ENCODE measurements at places on chromosomes 6 and 20.

DNA sequence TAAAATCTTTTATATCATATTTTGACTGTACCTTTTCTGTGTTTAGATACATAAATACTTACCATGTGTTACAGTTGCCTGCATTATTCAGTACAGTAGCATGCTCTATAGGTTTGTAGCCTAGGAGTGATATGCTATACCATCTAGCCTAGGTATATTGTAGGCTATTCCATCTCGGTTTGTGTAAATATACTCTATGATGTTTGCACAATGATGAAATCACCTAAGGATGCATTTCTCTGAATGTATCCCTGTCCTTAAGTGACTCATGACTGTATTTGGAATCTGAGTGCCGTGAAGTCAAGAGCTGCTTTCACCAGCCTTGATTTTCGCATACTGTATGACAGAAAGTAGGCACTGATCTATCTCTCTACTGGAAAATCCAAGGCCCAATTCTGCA, 129.9 kb downstream of the UTRN start:
- no peak for DNase-seq

DNA sequence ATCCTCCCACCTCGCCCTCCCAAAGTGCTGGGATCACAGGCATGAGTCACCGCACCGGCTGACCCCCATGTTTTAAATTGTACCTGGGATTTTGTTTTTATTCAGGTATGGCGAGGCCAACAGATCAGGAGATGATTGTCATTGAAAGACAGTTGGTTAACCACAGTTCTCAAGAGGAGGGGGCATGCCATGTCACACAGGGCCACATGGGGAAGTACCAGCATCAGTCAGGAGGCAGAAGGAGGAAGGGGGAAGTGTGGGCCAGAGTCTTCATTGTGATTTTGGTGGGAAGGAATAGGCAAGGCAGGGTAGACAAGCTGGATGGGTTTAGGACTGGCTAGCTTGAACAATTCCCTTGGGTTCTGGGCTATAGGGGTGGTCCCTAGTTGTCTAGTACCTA, 9.9 kb upstream of the MMP9 start:
- DNase-seq: no peak

DNA sequence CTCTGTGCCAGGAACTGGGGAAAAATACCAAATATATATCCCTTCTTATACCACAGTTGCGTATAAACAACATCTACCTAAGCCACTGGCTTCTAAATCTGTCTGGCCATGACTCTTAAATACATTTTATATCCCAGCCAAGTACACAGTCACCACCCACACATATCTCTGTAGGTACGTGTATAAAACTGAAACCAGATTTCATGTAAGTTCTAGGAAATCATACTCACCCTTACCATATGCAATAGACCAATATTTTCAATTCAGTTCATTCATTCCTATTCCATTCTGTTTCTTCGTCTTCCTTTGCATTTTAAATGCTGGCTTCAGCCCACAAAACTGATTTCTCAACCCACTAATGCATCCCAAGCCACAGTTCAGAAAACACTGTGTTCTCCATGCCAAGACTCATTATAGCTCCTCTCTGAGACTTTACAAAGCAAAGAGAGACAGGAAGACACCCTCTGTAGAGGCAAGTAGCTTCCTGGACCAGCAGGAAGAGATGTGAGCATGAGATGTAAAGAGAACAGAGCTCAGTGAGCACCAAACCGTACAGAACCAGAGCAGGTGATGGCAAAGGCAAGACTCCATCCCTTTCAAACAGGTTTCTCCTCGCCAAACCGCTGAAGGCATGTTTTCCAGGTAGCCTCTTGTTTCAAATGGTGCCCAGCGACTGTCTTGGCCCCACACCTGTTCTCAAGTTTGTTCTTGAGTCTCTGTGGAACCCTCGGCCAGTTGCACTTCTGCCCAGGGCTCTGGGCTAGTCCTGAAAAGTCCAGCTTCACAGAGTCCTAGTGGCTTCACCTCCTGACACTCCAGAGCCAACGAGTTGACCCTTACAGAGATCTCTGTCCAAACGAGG, 18.7 kb downstream of the FAM50B start:
- no peak for DNase-seq

GRCh38 chr20:17504066-17504897, 26.9 kb downstream of the BFSP1 start:
- no peak for DNase-seq

DNA sequence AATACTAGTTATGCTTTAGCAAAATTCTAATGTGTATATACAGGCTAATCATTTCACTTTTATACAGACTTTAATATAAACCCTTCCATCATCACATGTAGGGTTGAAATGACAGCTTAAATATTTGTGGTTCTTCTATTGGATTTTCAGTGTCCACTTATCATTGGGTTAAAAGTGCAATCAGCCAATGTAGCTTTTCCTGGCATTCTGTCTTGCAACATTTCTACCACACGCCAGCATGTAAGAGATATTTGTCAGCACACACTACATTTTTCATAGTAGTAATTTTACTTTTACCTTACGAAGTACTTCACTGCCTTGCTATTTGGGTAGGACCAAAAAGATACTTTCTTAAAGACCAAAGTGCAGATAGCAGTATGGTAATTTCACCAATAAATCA, 252.0 kb downstream of the TBX18 start:
- DNase-seq: no peak

Data from CD4-positive, alpha-beta T cell treated with Interleukin-2 at 100 ng/mL for 4 hours (primary cell).